Lung microvascular endothelial cell (primary cell): ENCODE measurements at places on chromosomes 13 and 19. TPM values are rescaled to one million over a fixed set of nuclear protein-coding genes. Genes with fewer than 3 reads are reported as not detected.

- peak; percentile 47 for DNase-seq
Observed at GRCh38 chr19:46924874-46925547, 64.2 kb downstream of the ARHGAP35 start.

- peak; percentile 74 for DNase-seq
Observed at GRCh38 chr19:47707135-47707925, 5.9 kb upstream of the EHD2 start.

- DNase-seq, result peak; percentile 90
Observed at GRCh38 chr19:57559404-57560025, at the start of gene ZNF550. Gene ZNF550 (minus strand): TSS chr19:57559863. CDS start chr19:57559682, 181 bp downstream.

Gene ZNF587B
- 10.9 and 25.0 TPM in 2 replicates for total RNA-seq

DNA sequence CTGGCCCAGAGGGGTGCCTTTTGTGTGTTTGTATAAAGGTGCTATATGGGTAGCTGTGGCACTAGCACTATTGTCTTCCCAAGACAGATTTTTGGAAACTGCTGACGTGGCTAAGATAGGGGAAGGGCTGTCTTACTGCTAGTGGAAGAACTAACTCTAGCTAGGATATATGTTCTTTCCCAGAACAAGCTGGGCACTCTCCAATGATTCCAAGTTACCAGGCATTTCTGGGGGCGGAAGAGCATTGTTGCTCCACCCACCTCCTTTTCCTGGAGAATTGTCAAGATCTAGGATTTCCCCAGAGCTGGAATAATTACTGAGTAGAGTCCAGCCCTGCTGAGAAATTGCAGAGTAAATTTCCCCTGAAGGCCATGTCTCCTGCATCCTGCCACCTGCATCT, 408.3 kb downstream of the KLF5 start:
- DNase-seq, result no peak

DNA sequence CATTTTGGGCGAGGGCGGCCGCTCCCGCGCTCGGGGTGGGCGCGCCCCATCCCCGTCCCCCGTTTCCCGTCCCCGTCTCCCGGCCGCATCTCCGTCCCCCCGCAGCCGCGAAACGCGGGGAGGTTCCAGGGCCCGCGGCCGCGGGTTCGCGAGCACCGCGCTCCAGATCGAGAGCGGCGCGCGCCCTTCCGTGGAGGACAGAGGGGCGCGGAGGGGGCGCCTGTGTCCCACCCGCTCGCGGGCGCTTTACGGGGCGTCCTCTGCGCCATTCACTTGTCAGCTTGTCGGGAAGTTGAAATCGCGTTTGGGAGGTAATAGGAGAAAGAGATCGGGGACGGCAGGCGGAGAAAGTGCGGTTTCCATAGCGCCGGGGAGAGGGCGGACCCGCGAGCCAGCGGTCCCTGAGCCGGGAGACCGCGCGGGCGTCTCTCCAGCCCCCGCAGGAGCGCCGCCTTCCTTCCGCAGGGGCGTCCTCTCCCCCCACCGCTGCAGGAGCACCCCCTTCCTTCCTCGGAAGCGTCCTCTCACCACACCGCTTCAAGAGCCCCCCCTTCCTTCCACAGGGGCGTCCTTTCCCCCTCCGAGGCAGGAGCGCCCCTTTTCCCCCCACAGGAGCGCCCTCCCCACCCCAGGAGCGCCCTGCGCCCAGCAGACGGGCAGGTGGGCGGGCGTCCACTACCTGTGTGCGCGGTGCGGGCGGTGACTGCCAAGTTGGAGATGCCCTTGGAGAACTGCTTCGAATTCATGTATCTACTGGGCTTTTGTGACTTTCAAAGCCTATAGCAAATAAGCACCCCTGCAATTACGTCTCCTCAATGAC, 962 bp upstream of the IRS2 start:
- DNase-seq, result no peak

GRCh38 chr13:26831336-26831908, 70.8 kb upstream of the GPR12 start:
- DNase-seq, result no peak

DNA sequence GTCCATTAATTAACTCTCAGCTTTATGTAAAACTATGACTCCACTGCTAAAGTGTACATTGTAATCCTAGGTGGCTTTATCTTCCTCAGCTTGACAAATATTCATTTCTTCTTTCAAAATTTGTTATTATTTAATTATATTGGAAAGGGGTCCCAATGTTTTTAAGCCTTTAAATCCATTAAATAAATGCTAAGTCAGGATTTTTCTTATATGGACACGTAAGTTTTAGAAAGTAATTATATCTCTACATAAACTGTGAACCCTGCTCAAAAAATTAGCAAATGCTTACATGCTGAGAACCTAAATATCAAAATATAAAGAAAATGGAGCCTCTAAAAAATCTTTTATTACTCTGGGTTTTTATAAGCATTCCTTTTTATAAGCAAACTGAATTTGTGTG, 78.2 kb upstream of the MIR17HG start:
- DNase-seq, result no peak

DNA sequence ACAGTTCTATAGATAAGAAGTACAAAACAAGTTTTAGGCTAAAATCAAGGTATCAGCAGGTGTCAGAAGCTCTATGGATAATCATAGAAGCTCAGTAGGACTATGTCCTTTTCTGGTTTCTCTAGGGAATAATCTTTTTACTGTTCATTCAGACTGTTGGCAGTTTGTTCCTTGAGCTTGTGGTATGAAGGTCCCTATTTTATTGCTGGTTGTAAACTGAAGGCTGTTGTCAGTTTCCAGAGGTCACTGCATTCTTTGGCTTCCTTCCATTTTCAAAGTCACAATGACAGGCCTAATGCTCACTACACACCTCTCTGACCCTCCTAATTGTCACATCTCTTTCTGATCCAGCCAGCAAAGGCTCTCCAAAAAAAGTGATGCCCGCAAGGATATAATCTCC, 337.9 kb upstream of the EDNRB start:
- DNase-seq, result no peak

- no peak for DNase-seq
Observed at GRCh38 chr13:110811771-110812120, 98.2 kb downstream of the ING1 start.

GRCh38 chr13:32135655-32136054, 104.1 kb downstream of the FRY start:
- DNase-seq, result no peak

DNA sequence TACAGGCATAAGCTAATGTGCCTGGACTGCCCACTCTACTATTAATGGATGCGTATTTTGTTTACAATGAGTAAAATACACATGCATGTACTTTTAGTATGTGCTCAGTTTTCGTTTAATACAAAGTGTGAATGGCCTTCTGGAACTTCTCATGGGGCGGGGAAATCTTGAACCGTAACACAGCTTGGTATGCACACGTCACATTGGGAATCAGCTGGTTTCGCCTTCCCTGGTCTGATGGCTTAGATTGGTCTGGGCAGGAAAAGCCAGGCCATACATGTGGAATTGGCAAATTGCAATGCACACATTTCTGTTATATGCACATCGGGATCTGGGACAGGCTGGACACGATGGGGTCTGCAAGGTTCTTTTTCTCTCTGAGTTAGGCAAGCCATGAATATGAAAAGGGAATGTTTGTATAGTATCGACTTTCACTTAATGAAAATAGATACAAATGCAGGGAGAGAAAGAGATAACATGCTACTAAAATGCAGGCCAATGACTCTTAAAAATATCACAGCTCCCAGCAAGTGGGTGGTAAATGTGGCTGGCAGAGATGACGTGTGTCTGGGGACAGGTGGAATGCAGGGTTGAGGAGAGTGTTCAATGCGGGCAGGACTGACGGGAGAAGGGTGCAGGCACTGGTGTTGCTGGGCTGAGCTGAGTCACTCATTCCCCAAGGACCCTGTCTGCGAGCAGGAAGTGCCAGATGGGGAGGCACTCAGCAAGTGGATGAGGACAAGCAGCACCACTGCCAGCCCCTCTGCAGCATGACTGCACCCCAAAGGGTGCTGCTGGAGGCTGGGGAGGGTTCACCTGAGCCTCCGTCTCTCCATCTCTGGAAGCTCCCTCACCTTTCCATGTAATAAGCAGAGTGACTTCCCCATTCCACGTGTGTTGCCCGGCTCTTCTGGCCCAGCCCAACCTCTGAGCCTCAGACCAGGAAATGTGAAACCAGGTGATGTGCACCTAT, 204.0 kb upstream of the GPR12 start:
- no peak for DNase-seq

DNA sequence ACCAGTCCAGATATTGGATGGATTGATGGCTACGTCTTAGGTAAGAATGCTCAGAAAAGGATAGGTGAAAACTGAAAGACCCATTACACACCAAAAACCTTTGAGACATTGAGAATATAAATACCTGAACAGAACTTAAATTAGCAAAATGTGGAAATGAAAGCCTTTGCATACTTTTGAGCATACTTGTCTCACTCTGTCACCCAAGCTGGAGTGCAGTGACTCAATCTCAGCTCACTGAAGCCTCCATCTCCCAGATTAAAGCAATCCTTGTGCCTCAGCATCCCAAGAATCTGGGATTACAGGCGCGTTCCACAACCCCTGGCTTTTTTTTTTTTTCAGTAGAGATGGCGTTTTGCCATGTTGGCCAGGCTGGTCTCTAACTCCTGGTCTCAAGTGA, 695.3 kb downstream of the DACH1 start:
- DNase-seq, result no peak

- no peak for DNase-seq
Observed at GRCh38 chr13:61188057-61188456, 227.6 kb downstream of the PCDH20 start.

Gene OSCAR
- under 0.01 TPM in 1 of 2 replicates, not detected in the other for total RNA-seq

- DNase-seq, result no peak
Observed at GRCh38 chr19:35887197-35887596, 13.1 kb downstream of the NFKBID start.

GRCh38 chr13:111343186-111343805, 22.9 kb downstream of the TEX29 start:
- DNase-seq, result no peak

DNA sequence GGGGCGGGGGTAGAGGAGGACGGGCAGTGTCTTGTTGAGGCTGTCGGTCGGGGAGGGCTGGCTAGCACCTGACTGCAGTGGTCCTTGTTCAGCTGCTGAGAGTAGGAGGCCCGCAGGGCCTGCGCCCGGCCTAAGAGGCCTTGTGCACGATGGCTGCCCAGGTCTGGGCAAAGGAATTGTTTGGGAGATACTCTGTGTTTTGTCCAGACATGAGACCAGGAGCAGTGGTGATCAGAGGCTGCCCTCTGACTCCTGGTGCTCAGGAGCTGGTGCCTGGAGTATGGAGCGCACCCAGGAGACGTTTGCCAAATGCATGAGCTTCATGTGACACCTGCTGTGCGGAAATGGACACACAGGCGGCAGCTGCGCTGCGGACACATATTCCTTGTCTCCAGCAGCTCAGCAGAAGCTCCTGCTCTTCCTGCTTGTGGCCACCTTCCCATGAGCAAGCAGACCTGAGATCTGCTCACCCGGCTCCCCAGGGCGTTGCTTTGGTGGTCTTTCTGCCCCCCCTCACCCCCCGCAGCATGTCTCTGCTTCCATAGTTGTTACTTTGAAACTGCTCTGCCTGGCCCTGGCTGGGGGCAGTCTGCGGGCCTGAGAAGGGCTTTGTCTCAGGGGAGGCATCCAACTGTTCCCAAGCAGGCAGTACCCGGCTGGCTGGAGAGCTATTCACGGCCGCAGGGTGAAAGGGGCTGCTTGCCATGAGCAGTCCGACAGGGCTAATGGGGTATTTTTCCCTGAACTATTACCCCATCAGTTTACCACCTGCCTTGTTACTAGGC, 163.9 kb downstream of the TEX29 start:
- no peak for DNase-seq

Gene CATSPERD
- not detected in 2 replicates for total RNA-seq

GRCh38 chr13:36086117-36086516, 45.1 kb downstream of the DCLK1 start:
- DNase-seq, result no peak

GRCh38 chr13:111184458-111185401, 69.6 kb downstream of the ARHGEF7 start:
- DNase-seq, result peak; percentile 33

- DNase-seq, result no peak
Observed at GRCh38 chr13:20701461-20701860, 2.0 kb upstream of the IL17D start.

GRCh38 chr19:21604951-21605476, 99.6 kb downstream of the ZNF429 start:
- DNase-seq, result peak; percentile 12

Gene PSG2
- not detected in 2 replicates for total RNA-seq

- DNase-seq, result peak; percentile 35
Observed at GRCh38 chr19:4456476-4456842, 1.1 kb downstream of the UBXN6 start.

DNA sequence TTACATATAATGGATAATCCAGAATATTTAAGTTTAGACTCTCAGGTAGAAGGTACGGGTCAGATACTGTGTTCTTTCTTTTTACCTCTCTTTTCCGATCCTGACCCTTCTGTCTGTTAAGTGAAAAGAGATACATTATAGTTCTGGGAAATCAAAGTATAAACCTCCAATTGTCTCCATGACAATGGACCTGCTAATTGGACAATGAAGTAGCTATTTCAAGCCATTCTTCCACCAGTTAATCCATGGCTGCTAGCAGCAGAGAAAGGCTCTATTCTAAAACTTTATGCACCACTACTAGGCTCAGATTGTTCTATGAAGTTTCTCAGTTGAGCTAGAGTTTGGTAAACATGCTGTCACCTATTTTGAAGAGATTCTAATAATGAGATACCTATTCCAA, 8.3 kb upstream of the NBEA start:
- no peak for DNase-seq

DNA sequence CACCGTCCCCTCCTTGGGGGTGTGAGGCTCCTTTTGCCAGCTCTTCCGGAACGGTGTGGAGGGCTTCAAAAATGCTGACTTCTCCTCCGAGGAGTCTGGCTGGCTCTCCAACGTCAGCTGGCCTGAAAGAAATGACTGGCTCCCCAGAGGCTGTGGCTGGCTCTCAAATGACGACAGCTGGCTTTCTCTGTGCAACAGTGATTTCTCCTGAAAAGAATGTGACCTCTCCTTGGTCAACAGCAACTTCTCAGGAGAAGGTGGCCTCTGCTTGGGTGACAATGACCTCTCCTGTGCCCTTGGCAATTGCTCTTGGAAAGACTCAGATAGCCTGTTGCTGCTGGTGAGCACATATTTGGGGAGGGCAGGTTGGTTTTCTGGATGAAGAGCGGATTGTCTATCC, 29.2 kb downstream of the ONECUT3 start:
- no peak for DNase-seq

Gene MBD3L2
- total RNA-seq, result not detected in 2 replicates

Gene CDC37
- total RNA-seq, result 198 and 235 TPM in 2 replicates

GRCh38 chr13:110471833-110472162, 89.7 kb downstream of the RAB20 start:
- DNase-seq, result peak; percentile 90

DNA sequence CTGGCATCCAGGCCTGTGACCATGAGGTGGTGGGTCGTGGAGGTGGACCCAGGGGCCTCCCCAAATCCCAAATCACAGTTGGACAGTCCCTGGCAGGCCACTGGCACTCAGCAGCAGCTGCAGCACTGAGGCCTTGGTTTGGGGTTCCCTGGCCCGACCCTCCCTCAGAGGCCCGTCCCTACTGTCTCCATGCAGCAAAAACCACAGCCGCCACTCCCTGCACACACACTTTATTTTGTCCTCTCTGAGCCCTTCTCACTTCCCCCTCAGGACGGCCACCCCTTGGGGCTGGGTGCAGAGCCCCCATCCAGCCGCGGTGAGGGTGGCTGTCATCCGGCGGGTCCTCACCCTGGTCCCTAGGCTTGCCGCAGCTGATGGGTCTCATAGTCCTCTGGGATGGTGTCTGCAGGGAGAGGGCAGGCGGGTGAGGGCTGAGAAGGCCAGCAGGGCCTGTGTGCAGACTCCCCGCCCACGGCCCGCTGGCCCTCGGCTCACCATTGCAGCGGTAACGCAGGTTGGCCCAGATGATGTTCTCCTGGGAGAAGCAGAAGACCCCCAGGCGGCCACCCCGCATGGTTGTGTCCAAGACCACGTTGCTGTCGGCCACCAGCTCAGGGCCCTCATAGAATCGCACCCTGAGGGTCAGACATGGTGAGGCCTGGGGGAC, 8.4 kb downstream of the COMP start:
- no peak for DNase-seq
